ENCODE measurements at places on chromosomes 7 and 10.

- no peak for DNase-seq
Measured at GRCh38 chr7:136116186-136116585, 139.0 kb upstream of the MTPN start.

DNA sequence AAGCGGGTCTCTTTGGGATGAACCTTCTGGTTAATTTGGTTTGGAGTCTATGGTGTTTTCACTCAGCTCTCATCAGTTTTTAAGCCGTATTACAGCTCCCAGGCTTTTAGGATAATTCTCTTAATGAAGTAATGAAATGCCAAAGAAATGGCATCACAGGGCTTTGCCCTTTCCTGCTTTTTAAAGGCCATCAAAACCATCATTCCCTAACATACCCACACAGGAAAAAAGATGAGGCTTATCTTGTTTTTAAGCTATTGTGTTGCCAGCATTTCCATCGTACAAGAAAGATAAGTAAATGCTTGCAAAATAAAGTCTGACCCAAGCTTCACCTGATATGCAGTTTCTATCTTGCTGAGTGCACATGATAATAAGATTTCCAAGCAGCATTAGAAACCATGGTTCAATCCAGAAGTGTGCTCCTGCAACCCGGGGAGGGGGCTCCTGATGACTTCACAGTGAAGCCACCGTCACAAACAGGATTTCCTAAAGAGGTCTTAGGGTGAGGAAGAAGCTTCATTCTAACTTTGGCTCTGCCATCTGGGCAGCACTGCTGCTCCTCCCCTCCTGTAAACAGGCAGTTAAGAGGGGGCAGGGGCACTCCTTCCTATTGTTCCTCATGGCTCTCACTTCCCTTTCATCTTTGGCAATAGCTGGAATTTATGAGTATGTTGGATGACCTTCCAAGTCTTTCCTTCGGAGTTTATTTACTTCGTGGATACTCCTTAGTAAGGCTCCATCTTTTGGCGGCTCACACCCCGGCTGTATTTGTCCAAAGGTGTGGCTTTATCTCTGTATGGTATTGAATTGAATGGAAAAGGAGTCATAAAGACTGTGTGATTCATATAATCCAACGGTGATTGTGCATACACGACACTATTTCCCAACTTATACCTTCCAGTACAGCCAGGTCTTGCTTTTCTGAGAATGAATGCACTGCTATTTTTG is 55.2 kb upstream of the FAM133B start:
- DNase-seq, result no peak

DNA sequence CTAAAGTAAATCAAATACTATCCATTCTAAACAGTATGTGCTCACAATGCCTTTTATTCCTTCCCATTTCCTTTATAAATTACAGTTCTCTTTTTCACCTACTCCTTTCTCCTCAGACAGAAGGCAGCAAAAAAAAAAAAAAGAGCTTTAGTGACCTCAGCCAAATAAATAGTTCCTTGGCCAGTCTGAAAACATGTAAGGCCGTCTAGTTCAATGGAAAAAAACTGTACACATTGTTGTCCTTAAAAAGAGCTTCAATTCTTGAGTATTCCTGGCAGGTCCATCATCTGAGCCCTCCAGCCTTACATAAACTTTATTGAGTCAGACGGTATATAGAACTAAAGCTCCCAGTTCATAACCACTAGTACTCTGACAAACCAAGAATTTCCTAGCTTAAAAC is 185.4 kb downstream of the CACNA2D1 start:
- DNase-seq, result no peak

GRCh38 chr10:7610026-7610425 is 56.7 kb downstream of the ITIH5 start:
- DNase-seq, result no peak

DNA sequence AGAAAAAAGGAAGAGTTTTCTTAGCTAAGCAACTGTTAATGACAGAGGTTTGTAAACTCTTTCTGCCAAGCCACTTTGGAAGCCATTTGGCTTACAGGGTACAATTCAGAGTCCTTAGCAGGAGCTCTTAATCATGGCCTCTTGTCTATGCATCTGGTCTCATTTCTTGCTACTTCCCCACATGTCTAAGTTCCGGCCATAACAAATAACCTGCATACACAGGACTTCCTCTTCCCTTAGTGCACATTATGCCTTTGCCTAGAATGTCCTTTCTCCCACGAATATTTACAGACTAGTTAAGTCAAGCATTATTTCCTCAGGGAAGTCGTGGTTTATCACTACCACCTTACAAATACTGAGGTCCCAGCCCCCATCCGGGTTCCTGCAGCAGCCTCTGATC is 8.6 kb upstream of the UPF2 start:
- DNase-seq, result no peak

- DNase-seq, result no peak
Measured at GRCh38 chr7:44291066-44291732, 34.2 kb downstream of the CAMK2B start.

DNA sequence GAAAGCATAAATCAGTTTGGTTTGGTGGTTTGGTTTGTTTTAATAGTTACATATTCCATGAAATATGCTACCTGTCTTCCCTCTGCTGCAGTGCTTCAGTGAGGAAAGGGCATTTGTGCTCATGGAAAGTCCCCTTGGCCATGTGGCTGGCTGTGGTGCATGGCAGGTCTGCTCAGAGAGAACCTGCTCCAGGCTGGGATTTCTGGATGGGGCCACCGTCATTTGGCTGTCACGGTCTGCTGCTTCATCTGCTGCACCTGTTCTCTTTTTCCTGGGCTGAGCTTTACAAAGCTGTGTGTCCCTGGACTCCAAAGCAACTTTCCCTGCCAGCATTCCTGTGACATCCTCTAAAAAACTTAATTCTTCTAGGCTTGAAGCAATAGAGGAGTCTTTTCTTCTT is 8.9 kb downstream of the CDK14 start:
- DNase-seq, result peak; percentile 88

GRCh38 chr7:87926581-87927461 is 7.2 kb upstream of the ADAM22 start:
- DNase-seq, result peak; percentile 72

DNA sequence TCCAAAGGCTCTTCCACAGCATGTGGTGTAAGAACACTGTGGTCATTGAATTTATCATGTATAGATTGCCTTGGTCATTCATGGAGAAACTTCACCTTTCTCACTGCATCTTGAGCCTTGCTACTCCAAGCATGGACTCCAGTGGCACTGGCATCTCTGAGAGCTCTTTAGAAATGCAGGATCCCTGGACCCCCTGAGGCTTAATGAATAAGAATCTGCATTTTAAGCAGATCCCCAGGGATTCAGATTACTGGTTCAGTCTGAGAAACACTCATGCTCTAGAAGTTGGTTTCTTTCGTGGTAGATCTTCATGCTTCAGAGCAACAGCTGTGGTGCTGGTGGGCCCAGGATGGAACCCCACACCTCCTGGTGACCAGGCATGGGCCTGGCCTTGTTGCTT is 63.2 kb downstream of the CFAP58 start:
- DNase-seq, result no peak

DNA sequence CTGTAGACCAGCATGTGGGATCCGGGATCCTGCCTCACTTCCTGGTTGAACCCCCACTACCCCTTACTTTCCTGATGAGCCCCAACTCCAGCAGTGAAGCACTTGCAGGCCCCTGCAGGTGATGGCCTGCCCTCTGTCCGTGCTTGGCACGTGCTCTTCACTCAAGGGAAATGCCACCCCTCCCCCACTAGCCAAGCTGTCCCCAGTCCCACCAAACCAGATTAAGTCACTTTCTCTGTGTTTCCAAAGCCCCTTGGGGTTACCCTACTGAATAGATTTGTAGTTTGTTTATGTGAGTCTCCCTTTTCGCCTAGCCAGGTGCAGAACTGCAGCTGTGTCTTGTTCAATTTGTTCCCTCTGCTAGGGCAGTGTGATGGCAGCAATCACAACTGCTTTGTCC is 121.7 kb downstream of the WDFY4 start:
- no peak for DNase-seq

- no peak for DNase-seq
Measured at GRCh38 chr10:22677333-22677732, 37.0 kb downstream of the PIP4K2A start.

Data from NCI-H526 (cell line).